Hepatic stellate cell (primary cell): ENCODE measurements at places on chromosomes 3 and 15.
A peak's percentile ranks its signal among the peaks of the same experiment; 100 is the strongest.

DNA sequence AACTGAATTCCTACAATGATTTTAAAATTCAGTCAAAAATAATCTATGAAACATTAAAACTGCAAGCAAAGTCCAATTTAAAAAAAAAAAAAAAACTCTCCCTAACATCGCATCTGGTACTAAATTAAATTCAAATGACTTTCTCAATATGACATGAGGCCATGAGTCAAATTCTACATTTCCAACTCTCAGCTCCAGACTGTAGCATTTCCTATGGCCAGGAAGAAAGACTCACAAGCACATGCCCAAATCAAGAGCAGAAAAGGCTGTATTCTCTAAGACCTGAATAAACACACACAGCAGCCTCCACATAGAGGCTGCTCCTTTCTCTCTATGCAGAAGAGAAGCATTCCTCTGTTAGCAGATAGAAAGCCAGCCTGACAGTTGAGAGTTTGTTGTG, 729.2 kb downstream of the ROBO1 start:
- no peak for DNase-seq

DNA sequence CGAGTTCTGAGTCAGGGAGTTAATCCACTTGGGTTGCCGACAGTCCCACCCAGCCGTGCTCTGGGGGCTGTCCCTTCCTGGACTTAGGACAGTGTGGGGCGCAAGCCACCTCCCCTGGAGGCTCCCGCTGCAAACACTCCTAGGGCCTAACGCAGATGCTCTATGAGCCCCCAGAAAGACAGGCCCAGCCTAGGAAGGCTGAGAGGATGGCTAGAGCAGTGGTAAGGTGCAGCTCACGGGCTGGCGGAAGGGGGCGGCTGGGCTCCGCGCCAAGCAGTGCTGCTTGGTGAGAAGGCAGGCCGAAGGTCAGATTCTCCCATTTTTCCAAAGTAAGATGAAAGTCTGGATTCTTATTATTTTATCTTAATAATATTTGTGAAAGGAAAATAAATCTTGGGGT, 84.6 kb upstream of the ALDH1L1 start:
- no peak for DNase-seq

- DNase-seq = no peak
These were observed 27.2 kb downstream of the AQR start for GRCh38 chr15:34942363-34942762.

DNA sequence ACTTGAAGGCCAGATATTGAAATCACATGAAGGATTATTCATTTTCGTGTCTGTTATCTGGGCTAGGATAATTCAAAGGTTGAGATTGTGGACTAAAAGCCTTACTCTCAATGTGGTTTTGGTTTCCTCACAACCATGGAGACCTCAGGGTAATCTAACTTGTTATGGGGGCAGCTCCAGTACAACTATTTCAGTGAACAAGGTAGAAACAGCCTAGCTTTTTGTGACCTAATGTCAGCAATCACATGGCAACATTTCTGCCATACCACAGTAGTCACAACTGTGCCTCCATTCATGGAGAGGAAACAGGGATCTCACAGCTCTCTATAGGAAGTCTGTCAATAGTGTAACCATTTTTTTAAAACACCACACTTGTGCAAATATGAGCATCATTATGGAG, 62.4 kb upstream of the RARB start:
- no peak for DNase-seq

DNA sequence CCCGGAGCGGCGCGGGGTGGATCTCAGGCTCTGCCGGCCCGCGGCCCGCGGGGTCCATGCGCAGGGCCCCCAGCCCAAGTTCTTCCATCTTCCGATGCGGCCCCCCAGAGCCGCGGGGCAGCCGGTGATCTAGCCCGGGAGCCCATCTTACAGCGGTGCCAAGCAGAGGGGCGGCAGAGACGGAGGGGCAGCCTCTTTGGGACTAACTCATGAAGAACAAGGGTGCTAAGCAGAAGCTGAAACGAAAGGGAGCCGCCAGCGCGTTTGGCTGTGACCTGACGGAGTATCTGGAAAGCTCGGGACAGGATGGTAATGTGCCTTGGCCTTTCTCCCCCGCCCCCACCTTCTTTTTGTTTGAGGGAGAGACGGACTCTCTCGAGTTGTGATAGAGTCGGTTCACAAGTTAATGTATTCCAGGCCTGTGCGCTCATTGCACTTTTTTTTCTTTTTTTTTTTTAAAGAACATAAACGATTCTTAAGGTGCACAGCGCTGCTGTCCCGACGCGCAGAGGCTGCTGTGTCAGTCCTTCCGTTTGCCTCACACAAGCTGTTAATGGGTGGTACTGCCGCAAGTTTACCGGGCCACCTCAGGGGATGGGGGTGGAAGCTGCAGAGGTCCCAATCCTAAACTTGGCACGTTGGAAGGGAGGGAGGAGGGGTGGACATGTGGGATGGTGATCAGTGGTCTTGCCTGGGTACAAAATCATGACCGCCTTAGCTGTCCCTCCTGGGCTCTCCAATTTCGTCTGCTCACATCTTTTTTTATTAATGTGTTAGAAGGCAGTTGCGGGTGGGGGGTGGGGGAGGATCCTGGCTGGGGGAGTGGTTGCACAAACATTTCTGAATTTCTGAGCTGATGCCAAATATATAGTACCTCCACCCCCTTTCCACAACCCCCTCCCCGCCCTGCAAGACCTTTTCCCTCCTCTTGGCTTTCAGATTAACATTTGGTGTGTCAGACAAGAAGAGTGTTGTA, 801 bp downstream of the ARHGAP31 start:
- peak; percentile 26 for DNase-seq

DNA sequence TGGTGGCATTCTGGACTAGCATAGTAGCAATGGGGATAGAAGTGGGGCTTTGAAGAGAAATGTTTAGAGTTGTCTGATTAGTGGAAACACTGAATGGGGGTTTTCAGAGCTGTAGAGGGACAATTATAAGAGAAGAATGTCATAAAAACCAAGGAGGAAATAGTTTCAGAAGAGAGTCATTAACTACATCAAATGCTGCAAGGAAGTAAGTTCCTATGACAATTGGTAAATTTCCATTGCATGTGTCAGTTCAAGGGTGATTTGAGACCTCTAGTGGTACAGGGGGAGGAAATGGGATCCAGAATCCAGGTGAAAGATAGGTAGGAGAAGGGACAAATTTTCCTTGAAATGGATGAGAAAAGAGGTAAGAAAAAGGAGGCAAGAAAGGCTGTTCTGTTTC, 68.3 kb upstream of the TBC1D5 start:
- DNase-seq = peak; percentile 33

DNA sequence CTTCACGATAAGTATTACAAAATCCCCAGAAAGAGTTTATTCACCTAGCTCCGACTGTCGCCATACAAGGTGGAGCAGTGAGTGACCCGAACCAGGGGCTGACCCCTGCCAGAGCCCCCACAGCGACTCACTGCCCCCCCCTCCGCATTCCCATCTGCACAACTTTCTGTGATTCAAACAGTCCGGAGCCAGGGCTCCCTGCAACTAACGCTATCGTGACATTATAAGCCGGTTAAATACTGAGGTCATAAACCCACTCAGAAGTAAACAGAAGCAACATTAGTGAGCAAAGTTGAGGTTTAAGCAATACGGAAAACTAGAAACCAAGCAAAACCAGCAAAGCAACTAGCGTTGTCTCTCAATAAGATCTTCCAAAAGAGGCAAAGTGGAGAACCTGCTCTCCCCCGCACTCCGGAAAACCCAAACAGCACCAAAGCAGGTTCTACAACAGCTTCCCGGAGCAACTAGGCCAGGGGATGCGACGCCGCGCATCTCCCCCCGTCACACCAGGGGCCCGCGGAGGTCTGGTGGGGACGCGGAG, 642 bp downstream of the SCAP start:
- peak; percentile 24 for DNase-seq

DNA sequence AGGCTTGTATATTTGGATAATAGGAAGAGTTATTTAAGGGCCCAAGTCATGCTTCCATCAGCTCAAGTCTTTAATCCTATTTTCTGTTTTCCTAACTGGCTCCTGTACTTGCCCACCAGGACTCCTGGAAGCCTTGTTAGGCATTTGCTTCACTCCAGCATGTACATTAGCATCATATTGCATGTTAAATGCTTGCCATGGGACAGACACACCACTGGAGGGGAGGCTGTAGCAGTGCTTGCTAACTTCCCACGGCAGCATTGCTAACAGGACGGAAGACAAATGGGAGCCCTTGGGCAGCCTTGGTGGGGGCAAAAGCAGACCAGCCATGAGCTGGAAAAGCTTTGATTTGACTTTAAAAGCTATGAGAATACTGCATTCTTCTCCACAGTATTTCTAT, 6.1 kb downstream of the TMOD2 start:
- DNase-seq = no peak
